ENCODE measurements at places on chromosomes 3 and 15. TPM values are rescaled to one million over a fixed set of nuclear protein-coding genes. Genes with fewer than 3 reads are reported as not detected.
A peak's percentile ranks its signal among the peaks of the same experiment; 100 is the strongest.

DNA sequence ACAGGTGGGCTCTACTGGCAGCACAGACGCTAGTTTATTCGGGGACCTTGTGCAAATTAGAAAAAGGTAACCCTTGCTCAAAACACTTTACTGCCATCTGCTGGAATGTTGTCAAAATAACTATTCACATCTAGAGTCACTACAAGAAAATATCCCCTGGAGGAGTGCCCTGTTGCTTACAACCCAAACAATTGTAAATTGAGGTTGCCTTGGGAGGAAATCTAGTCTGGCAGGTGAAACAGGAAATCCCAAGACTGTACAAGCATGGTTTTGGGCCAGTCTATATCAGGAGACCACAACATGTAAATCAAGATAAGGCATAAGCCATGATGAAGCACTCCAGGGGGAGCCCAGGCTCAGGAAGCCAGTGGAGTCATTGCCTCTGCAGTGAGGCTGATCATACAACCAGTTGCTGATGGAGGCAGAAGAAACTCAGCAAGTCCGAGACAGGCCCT is 136.8 kb upstream of the ACP3 start:
- DNase-seq, result no peak

DNA sequence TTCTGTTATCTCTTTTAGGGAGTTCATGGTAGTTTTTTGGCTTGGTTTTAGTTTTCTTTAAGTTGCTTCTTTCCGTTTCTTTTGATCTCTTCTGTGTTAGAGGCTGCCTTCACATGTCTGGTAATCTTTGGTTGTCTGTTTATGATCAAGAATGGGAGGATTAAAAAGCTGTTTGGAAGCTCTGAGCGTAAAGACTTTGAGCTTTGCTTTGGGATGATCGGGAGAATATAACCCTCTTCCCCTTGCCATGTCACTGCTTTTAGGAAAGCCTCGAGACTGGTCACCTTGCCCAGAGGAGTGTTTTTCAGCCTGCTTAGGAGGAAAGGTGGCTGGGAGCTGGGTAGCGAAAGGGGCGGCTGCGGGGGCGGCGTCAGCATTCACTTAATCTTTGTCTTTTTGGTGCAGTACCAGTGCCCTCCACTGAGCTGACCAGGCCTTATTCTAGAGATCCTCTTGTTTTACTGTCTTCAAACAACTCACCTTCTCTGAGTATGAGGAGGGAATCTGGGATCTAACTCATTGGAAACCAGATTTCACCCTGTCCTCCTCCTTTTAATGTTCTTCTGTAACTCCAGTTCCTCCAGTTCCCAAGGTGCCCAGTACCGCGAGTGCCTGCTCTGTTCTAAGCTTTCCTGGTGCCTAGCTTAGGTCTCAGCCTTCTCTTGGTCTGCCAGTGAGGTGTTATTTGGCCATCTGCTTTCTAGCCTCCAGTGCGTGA is 15.5 kb downstream of the TATDN2 start:
- no peak for DNase-seq

DNA sequence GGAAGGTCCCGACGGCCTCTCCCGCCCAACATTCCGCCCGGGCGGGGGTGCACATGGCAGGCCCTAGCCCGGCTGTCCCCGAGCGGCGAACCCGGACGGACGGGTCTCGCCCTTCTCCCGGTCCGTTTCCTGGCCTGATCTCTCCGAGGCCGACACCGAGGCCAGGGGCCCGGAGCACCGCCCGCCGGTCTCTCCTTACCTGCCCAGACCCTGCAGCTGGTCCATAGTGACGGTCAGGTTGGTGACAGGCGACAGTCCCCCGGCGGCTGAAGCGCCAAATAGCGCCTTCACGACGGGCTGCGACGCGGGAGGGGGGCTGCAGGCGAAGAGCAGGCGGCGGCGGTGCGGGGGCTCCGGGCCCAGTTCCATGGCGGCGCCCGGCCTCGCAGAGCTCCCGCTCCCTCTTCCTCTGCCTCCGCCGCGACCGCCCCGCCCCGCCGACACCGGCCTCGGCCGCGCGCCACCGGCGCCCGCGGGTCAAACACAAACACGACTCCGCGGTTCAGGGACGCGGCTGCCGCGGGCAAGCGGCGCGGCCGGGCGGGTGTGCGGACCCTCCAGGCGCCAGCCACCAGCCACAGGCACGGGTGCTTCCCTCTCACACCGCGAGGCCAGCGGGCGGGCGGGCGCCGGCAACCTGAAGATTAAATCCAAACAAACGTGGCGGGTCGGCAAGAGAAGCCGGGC is 495 bp downstream of the CDC25A start:
- DNase-seq, result peak; percentile 42

DNA sequence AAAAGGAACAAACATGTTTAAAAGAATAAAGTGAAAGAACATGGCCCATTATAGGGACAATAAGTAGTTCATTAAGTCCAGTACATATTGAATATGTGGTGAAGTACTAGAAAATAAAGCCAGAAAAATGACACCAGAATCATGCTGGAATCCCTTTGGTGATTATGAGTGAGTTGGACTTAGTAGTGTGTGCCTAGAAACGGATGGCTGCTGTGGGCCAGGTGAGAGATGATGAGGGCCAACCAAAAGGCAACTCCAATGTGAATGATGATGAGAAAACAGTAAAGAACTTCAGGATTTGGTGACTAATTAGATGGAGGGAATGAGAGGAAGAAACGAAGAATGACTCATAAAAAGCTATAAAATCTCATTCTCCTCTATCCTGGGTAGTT is 3.3 kb downstream of the CRYGS start:
- no peak for DNase-seq

GRCh38 chr3:112637700-112638099 is 3.2 kb downstream of the CCDC80 start:
- no peak for DNase-seq

DNA sequence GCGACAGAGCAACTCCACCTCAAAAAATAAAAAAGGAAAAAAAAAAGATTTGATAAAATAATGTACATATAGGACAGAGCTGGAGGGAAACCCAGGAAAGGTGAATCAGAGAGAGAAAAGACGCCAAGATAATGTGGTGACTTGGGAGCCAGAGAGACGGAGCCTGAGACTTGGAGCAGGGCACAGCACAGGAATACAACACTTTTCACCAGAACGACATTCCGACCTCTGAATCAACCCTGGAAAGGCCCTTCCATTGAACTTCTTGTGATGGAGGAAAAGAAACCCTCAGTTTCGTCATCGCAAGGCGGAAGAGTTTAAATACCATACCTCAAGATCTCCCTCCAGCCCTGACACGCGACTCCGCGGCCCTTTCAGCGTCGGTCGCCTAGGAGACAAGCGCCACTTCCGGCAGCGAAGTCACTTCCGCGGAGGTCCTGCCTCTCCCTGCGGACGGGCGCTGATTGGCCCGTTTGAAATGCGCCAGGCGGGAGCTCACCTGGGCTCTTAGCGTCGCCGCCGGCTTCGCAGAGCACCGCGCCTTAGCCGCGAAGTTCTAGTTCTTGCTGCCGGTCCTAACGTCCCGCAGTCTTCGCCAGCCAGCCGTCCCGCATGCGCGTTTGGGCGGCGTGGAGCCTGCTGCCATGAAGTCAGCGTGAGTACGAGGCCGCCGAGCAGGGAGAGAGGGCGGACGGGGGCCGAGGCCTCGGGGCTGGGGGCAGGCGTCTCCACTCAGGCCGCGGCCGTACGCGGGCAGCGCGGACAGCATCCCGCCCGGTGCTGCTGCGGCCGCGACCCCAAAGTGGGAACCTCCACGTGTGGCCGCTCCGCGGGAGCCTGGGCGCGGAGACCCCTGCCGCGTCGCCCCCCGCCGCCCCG is at the start of gene KIF23:
Gene KIF23, plus strand, starts transcription at position 528 of the 879 bp plus-strand sequence. Its CDS starts 117 bp downstream, at position 645.
- DNase-seq, result peak; percentile 76

- no peak for DNase-seq
These were observed 5.2 kb downstream of the GNAI2 start for GRCh38 chr3:50241163-50241562.

DNA sequence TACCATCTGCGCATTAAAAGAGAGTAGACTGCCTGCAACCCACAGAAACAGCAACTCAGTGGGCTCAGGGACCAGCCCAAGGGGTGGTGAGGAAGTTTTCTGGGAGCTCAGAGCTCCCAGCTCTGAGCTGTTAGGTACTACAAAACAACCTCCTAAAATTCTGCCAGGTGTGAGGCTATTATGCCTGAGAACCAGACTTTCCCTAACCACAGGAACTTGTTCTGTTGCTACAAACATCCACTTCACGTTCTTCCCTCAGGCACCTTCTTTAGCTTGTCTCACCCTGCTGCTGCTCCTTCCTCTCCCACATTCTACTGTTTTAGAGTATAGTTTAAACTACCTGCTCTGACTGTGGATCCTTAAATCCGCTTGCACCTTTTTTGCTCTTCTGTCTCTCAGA is 399.4 kb downstream of the ROBO1 start:
- DNase-seq, result no peak

- no peak for DNase-seq
These were observed 35.2 kb downstream of the NCEH1 start for GRCh38 chr3:172675441-172676193.

GRCh38 chr3:102802819-102803420 is 368.1 kb downstream of the ZPLD1 start:
- DNase-seq, result no peak

DNA sequence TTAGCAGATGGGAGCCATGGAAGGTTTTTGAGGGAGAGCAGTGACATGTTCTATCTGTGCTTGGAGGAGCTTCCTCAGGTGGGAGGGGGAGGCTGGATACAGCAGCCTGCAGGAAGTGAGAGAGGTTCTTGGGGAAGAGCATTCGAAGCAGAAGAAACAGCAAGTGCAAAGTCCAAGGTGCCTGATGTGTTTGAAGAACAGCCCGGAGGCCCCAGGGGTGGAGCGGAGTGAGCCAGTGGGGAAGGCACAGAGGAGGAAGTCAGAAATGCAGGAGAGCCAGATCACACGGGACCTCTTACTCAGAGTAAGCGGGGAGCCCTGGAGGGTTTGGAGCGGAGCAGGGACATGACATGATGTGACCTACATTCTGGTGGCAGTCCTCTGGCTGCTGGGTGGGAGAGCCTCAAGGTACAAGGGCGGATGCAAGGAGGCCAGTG is 10.8 kb downstream of the ITGA11 start:
- no peak for DNase-seq

GRCh38 chr3:172239218-172239790 is 199.9 kb downstream of the FNDC3B start:
- no peak for DNase-seq

DNA sequence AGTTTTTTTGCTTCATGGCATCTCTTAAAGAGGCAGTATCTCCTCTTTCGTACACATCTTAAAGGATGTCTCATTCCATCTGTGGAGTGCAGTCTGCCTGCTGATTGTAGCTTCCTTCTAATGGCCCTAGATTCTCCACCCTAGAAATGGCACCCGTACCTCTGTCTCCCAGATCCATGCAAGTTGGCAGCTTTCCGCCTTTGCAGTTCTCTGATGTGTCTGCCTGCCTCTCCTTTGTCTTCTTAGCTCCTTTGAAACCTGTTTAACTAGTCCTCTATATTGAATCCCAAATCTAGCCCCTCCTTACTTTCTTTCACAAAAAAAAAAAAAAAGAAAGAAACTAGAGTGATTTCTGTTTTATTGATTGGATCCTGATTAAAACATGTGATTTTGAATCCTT is 1025.0 kb downstream of the ZPLD1 start:
- DNase-seq, result no peak

GRCh38 chr3:118977118-118977517 is 57.5 kb downstream of the IGSF11 start:
- DNase-seq, result no peak

DNA sequence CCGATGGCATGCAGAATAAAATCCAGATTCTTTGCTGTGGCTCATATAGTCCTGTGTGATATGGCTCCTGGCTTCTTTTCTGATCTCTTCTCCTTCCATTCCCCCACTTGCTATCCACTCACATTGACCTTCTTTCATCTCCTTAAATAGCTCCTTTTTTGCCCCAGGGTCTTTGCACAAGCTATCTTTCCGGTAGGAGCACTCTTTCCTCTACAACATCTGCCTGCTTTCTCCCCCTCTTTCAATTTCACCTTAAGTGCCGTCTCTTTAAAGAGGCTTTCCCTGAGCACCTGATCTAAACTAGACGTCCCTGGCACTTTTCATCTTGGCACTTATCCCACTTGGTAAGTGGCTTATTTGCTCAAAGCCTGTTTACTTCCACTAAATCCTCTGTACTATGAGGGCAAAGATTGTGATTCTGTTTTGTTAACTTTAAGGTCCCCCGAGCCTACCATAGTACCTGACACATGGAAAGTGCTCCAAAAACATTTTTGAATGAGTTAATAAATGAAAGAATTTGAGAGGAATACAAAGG is 323.3 kb upstream of the TLE3 start:
- no peak for DNase-seq

- DNase-seq, result no peak
These were observed 145.0 kb downstream of the ATP10A start for GRCh38 chr15:25718169-25718536.

- no peak for DNase-seq
These were observed 2.7 kb upstream of the PXK start for GRCh38 chr3:58329922-58330413.

- DNase-seq, result no peak
These were observed 350.3 kb downstream of the DOCK3 start for GRCh38 chr3:51024765-51025632.

DNA sequence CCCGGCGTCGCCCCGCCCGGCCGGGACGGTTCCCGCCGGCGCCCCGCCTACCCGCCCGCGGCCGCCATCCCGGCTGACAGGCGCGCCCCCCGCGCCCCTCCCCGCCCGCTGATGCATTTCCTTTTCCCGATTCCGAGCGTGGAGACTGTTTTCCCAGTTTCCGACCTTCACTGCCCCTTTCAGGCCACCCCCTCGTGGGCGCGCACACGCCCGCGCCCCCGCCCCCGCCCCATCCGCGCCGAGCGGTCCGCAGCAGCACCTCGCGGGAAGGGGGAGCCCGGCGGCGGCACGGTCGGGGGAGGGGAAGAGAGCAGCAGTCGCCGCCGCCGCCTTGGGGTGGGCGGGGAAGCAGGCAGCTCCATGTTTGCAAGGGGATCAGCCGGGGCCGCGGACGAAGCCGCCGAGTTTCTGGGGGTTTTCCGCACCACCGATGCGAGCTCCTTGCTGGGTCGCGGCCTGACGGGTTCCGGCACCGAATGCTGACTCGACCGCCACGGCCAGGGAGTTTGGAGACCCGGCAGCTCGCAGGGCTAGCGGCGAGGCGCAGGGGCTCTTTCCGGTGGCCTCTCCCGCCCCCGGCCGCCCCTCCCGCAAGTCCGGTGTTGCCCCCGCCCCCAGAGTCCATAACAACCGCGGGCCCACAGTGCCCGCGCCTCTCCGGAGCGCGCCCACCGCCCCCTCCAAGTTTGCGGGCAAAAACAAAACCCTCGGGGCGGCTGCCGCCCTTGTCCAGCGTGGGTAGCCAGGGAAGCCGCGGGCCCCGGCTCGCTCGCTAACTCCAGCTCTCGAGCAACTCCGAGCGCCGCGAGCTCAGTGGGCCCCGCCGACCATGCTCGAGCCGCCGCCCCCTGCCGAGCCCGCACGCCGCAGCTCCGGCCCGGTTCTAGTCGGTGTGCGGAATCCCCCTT is 3.2 kb upstream of the SIN3A start:
- peak; percentile 83 for DNase-seq

- DNase-seq, result no peak
These were observed 224.4 kb upstream of the TLE3 start for GRCh38 chr15:70322051-70322668.

GP5 gene
- not detected for total RNA-seq

PYGO1 gene
- 44.0 TPM for total RNA-seq

TNFSF10 gene
- total RNA-seq, result 4.7 TPM

FOXL2 gene
- total RNA-seq, result not detected

ATP13A4 gene
- total RNA-seq, result 17.2 TPM

HRG gene
- total RNA-seq, result not detected

PGBD4 gene
- total RNA-seq, result 6.2 TPM

GPR62 gene
- total RNA-seq, result 0.62 TPM

GABRG3 gene
- 19.3 TPM for total RNA-seq

REC114 gene
- total RNA-seq, result not detected

All from occipital lobe (tissue), 3 donors.